ENCODE measurements at places on chromosomes 4 and X.

DNA sequence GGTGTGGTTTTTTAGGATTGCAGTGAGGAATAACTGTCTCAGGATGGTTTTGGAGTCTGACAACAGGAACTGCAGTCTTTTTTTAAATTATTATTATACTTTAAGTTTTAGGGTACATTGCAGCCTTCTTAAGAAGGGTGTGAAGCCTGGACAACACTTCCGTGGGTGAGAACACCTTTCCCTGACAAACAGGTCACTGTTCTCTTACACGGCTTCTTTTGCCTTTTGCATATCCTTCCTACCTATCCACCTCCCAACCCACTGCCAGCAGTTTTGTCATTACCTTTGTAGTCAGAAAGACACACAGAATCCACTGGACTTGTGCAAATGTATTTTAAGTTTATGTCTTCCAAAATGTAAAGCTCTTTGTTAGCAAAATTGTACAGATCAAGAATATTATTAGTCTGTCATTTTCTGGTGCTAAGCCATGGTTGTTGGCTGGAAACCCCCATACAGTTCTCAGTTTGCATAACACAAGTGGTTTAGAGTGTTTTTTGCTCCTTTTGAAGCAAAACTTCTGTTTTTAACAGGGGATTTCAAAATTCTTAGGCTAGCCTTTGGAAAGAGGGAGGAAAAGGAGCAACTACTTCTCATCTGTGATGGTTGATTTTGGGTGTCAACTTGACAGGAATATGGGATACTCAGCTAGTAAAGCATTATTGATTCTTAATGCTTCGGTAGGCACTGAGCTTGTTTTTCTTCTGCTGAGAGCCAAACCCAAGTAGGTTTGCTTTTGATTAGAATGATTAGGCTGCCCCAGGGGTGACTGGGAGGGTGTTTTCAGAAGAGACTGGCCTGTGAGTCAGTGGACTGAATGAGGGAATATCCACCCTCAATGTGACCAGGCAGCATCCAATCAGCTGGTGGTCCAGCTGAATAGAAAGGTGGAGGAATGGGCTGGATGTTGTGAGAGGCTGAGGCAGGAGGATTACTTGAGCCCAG, 29.4 kb upstream of the KLHL2 start:
- no peak for DNase-seq

DNA sequence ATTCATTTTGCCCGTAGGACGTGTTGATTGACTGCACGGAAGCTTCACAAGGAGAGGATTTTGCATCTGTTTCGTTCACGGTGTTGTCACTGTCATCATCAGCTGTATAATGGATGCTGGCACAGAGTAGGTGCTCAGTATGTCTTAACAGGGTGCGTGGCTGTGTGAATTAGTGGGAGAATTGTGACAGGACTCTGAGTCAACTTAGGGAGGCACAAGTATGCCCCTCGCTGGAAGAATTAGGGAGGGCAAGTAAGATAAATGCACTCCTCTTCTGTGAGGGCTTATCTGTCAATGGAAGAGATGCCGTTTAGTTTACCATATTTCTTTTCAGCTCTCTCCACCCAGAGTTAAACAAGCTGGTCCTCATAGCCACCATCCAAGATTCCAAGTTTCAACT, 107.2 kb downstream of the TRIML1 start:
- DNase-seq = no peak

- no peak for DNase-seq
These were observed 34.7 kb downstream of the SLC25A5 start for GRCh38 chrX:119502727-119503483.

GRCh38 chrX:30786374-30786773, 102.7 kb downstream of the TAB3 start:
- DNase-seq = no peak

GRCh38 chrX:150406596-150406995, 43.5 kb downstream of the MAMLD1 start:
- no peak for DNase-seq
